ENCODE measurements at places on chromosomes 2 and 18. TPM values are rescaled to one million over a fixed set of nuclear protein-coding genes. Genes with fewer than 3 reads are reported as not detected.

The ADI1 gene
- 40.6 TPM for total RNA-seq

The HS1BP3 gene
- total RNA-seq: 23.3 TPM

The SLC30A3 gene
- total RNA-seq: not detected

The RMC1 gene
- total RNA-seq: 22.1 TPM

The BAZ2B gene
- 81.1 TPM for total RNA-seq

The MYO5B gene
- 40.7 TPM for total RNA-seq

The CYP27C1 gene
- 12.7 TPM for total RNA-seq

The DSG1 gene
- total RNA-seq: 1,743 TPM

The BMPR2 gene
- 47.1 TPM for total RNA-seq

The GPR39 gene
- total RNA-seq: 1.6 TPM

The WDR43 gene
- total RNA-seq: 56.3 TPM

The GRB14 gene
- 2.2 TPM for total RNA-seq

- H3K4me3 ChIP-seq: no peak overlapping the region
- H3K27me3 ChIP-seq: no peaks in the 10 kb centered on the region
- H3K36me3 ChIP-seq: no peaks in the 10 kb centered on the region
These were observed 144.1 kb upstream of the MGAT5 start for GRCh38 chr2:134109725-134110124.

GRCh38 chr2:60499651-60500265 lies 53.7 kb downstream of the BCL11A start:
- no peak for DNase-seq
- no peak overlapping the region for H3K4me3 ChIP-seq
- no peaks in the 10 kb centered on the region for H3K36me3 ChIP-seq
- H3K4me1 ChIP-seq: peaks cover 31% of the 10 kb centered on the region

DNA sequence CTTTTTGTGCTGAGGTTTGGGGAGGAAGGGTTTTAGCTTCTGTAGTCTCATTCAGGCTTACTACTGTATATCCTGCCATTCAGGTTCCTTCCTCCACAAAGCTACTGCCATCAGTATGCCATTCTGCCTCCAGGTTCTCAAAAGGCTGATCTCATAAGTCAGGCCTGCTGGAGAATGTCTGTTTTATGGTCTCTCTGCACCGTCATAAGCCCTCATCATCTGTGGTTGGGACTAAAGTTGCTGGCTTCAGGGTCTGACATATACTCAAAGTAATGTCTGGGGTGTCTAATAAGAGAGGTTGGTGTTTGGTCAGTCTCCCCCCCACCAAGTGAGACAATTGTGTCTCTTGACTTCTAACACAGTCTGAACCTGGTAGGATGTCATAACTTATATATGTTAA lies 36.2 kb upstream of the CCBE1 start:
- H3K4me3 ChIP-seq: no peak overlapping the region
- H3K27me3 ChIP-seq: no peaks in the 10 kb centered on the region
- no peaks in the 10 kb centered on the region for H3K4me1 ChIP-seq
- no peak overlapping the region for H3K27ac ChIP-seq

GRCh38 chr2:43221124-43221762 lies 5.2 kb downstream of the ZFP36L2 start:
- H3K4me1 ChIP-seq: peaks cover 58% of the 10 kb centered on the region
- H3K36me3 ChIP-seq: peaks cover 29% of the 10 kb centered on the region
- H3K27ac ChIP-seq: peak overlapping the region; percentile 97
- H3K27me3 ChIP-seq: no peaks in the 10 kb centered on the region
- peak overlapping the region; percentile 90 for H3K4me3 ChIP-seq

- H3K27ac ChIP-seq: no peak overlapping the region
- H3K4me3 ChIP-seq: no peak overlapping the region
- peak; percentile 76 for DNase-seq
- peaks cover 11% of the 10 kb centered on the region for H3K4me1 ChIP-seq
- H3K36me3 ChIP-seq: no peaks in the 10 kb centered on the region
- peaks cover 4% of the 10 kb centered on the region for H3K27me3 ChIP-seq
These were observed 2.0 kb downstream of the ESPNL start for GRCh38 chr2:238101891-238102841.

- peaks cover 25% of the 10 kb centered on the region for H3K27me3 ChIP-seq
- no peaks in the 10 kb centered on the region for H3K36me3 ChIP-seq
- no peak for DNase-seq
These were observed at the start of gene NMUR1 for GRCh38 chr2:231530099-231531011. NMUR1 (minus strand) TSS chr2:231530445; CDS start chr2:231530361, 84 bp downstream.

GRCh38 chr2:164515734-164516133 lies 105.5 kb downstream of the GRB14 start:
- H3K36me3 ChIP-seq: no peaks in the 10 kb centered on the region
- H3K27me3 ChIP-seq: no peaks in the 10 kb centered on the region
- H3K27ac ChIP-seq: no peak overlapping the region

GRCh38 chr2:181122601-181123000 lies 142.2 kb downstream of the UBE2E3 start:
- H3K4me1 ChIP-seq: no peaks in the 10 kb centered on the region
- H3K4me3 ChIP-seq: no peak overlapping the region
- no peak for DNase-seq

- no peak overlapping the region for H3K4me3 ChIP-seq
- DNase-seq: no peak
- no peaks in the 10 kb centered on the region for H3K36me3 ChIP-seq
- H3K27me3 ChIP-seq: peaks cover 11% of the 10 kb centered on the region
- no peak overlapping the region for H3K27ac ChIP-seq
- H3K4me1 ChIP-seq: peaks cover 16% of the 10 kb centered on the region
These were observed 306.6 kb downstream of the MYCN start for GRCh38 chr2:16246911-16247310.

- H3K4me3 ChIP-seq: peak overlapping the region; percentile 77
- H3K27ac ChIP-seq: peak overlapping the region; percentile 99
- H3K4me1 ChIP-seq: peaks cover 50% of the 10 kb centered on the region
- DNase-seq: no peak
These were observed 1.4 kb downstream of the RAB1A start for GRCh38 chr2:65128297-65129190.

DNA sequence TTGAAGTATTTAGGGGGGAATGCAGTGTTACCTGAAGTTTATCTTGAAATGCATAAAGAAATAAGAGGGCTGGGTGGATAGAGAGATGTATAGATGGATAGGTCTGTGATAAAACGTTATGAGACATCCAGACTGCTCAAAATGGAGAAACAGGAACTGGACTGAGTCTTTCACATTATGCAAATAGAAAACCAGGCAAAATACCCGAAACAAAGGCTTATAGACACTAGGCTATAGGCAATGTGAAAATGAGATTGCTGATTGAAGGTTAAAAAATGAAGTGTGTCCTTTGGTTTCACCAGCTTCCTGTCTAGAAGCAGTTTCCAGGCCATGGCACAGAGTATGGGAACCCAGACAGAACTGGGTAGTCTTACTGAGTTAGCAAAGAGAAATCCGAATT lies 24.9 kb upstream of the SLC3A1 start:
- no peak for DNase-seq
- H3K27ac ChIP-seq: no peak overlapping the region
- H3K27me3 ChIP-seq: no peaks in the 10 kb centered on the region
- H3K4me3 ChIP-seq: no peak overlapping the region
- H3K4me1 ChIP-seq: peaks cover 3% of the 10 kb centered on the region
- H3K36me3 ChIP-seq: no peaks in the 10 kb centered on the region

- H3K4me3 ChIP-seq: no peak overlapping the region
- no peak overlapping the region for H3K27ac ChIP-seq
- H3K36me3 ChIP-seq: no peaks in the 10 kb centered on the region
- peaks cover 4% of the 10 kb centered on the region for H3K27me3 ChIP-seq
- DNase-seq: no peak
- peaks cover 15% of the 10 kb centered on the region for H3K4me1 ChIP-seq
These were observed 155.8 kb downstream of the ALPK2 start for GRCh38 chr18:58473071-58473470.

DNA sequence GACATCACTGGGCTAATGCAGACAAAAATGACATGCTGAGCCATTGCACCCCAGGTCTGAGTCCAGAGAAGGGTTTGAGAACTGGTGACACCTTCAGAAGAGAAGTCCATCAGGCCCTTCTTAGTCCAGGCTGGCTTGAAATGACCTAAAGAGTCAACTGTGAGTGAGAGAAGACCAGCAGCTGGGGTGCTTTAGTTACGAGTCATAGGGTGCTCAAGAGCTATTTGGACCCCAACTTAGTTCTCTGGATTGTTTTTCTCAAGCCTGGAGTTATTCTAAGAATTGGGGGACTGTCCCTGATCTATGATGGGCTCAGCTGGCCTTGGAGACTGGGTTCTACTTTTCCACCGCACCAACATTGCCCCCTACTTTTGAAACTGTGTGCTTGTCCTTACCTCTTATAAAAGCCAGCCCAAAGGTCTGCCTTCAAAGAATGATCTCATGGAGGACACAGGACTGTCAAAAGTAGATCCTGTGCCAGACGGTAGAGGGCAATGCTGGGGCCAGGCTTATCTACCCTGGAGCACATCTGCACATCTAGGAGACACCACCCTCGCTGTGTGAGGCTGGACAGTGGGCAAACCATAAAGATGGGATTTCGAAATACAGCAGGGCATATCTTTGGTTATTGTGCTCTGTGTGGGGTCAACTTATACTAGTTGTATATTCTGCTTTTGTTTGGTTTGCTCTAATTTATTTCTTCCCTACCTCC lies 333.0 kb upstream of the SLC14A2 start:
- no peaks in the 10 kb centered on the region for H3K27me3 ChIP-seq
- H3K4me1 ChIP-seq: no peaks in the 10 kb centered on the region
- no peak overlapping the region for H3K27ac ChIP-seq

GRCh38 chr18:78639006-78639950 lies 340.3 kb upstream of the SALL3 start:
- no peak overlapping the region for H3K4me3 ChIP-seq
- peaks cover 5% of the 10 kb centered on the region for H3K27me3 ChIP-seq
- H3K27ac ChIP-seq: no peak overlapping the region
- peaks cover 10% of the 10 kb centered on the region for H3K4me1 ChIP-seq
- DNase-seq: no peak

DNA sequence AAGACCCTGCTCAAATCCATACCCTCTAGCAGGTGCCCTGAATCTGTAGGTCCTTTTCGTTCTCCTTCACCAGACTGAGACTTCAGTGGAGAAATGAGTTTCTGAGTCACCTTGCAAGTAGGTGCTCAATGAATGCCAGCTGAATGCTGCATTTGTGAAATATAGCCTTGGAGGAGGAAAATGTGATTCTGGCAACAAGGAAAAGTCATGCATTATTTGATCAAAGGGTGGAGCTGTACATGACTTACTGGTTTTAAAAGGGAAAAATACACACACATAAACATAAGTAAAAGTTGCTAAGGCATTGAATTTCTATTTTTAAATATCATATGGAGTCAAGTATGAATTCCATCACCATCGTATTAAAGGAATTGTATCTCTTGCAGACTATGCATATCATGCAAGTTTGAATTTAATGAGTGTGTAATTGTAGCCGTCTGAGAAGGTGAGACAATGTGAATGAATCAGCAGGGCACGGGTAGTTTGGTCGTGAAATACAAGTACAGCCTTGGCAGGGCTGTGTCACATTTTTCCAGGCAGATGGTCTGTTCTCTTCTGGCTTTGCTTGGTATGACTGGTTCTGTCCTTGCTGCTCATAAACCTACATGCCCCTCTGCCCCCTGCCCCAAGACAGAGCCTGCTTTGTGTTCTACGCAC lies 160.8 kb downstream of the COL6A3 start:
- H3K36me3 ChIP-seq: no peaks in the 10 kb centered on the region
- H3K4me3 ChIP-seq: no peak overlapping the region
- peak overlapping the region; percentile 48 for H3K27ac ChIP-seq
- peaks cover 30% of the 10 kb centered on the region for H3K4me1 ChIP-seq

DNA sequence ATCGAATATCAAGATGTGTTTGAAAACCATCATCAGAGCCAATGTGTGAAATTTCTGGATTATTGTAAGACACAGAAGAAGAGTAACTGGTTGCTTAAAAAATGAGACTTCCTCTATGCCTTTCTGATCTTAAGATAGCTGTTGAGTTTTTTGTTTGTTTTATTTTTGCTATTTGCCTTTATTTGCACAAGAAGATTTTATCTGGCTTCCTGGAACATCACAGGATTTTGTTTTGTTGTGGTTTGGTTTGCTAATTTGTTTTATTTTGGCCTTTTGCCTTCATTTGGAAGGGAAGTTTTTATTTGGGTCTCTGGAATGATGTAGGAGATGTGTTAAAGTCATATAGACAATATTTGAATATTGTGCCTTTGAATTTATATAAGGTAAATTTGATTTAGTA lies 3.9 kb upstream of the CYTIP start:
- no peak overlapping the region for H3K27ac ChIP-seq
- no peak overlapping the region for H3K4me3 ChIP-seq
- no peaks in the 10 kb centered on the region for H3K27me3 ChIP-seq
- no peak for DNase-seq

GRCh38 chr18:50115095-50115494 lies 79.9 kb downstream of the MYO5B start:
- no peak for DNase-seq
- no peak overlapping the region for H3K27ac ChIP-seq
- H3K4me1 ChIP-seq: no peaks in the 10 kb centered on the region

GRCh38 chr2:196413821-196414274 lies 225.7 kb upstream of the CCDC150 start:
- H3K36me3 ChIP-seq: no peaks in the 10 kb centered on the region
- H3K27ac ChIP-seq: no peak overlapping the region
- no peak overlapping the region for H3K4me3 ChIP-seq
- no peaks in the 10 kb centered on the region for H3K27me3 ChIP-seq
- no peak for DNase-seq
- H3K4me1 ChIP-seq: no peaks in the 10 kb centered on the region

- H3K27ac ChIP-seq: no peak overlapping the region
- no peaks in the 10 kb centered on the region for H3K36me3 ChIP-seq
- no peaks in the 10 kb centered on the region for H3K4me1 ChIP-seq
- no peak for DNase-seq
- no peak overlapping the region for H3K4me3 ChIP-seq
- no peaks in the 10 kb centered on the region for H3K27me3 ChIP-seq
These were observed 518.8 kb upstream of the MEX3C start for GRCh38 chr18:51716277-51716676.

DNA sequence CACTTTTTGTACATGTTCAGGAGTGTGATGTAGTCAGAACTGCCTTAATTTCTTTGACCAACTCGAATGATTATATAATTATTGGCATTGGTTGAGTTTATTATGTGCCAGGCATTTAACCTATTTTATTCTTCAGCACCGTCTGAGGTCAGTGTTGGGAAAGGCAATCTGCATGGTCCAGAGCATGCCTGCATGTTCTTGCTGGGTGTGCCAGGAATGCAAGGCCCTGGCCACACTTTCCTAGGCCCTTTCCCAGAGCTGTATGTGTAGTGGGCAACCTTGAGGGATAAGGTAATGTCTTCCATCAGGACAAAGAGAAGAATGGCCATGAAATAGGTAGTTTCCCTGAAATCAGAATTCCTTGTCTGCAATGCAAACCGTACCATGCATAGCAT lies 9.7 kb upstream of the SNRNP200 start:
- no peaks in the 10 kb centered on the region for H3K36me3 ChIP-seq
- no peak for DNase-seq
- peaks cover 4% of the 10 kb centered on the region for H3K27me3 ChIP-seq
- no peak overlapping the region for H3K4me3 ChIP-seq

GRCh38 chr2:230602562-230603230 lies 109.9 kb upstream of the CAB39 start:
- no peak for DNase-seq
- no peaks in the 10 kb centered on the region for H3K36me3 ChIP-seq
- H3K27me3 ChIP-seq: no peaks in the 10 kb centered on the region
- H3K27ac ChIP-seq: no peak overlapping the region

- H3K36me3 ChIP-seq: no peaks in the 10 kb centered on the region
- H3K27ac ChIP-seq: no peak overlapping the region
- no peak for DNase-seq
- H3K4me1 ChIP-seq: peaks cover 20% of the 10 kb centered on the region
These were observed 33.9 kb downstream of the LAMA3 start for GRCh38 chr18:23723121-23723520.

All from suprapubic skin (tissue), 4 donors.